ENCODE measurements at places on chromosomes 7 and 10.

DNA sequence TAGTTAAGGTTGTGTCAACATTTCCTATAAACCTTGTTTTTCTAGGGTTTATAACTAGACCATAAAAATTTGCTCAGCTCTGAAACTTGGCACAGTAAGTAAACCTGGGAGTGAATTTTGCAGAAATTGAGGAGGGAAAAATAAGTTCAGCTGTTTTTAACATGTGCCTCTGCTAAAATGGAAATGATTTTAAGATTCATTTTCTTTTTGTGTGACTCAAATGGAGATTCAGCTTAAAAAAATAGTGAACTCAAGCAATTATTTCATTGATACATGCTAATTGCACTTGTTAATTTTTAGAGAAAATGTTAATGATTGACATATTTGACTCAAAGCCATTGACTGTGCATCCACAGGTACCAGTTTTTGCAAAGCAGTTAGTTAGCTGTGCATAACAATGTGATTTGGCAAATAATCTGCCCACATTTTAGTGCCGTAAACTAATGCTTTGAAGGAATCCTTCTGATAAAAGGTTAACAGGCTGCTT lies 68.5 kb upstream of the ZNF438 start:
- no peak for DNase-seq

DNA sequence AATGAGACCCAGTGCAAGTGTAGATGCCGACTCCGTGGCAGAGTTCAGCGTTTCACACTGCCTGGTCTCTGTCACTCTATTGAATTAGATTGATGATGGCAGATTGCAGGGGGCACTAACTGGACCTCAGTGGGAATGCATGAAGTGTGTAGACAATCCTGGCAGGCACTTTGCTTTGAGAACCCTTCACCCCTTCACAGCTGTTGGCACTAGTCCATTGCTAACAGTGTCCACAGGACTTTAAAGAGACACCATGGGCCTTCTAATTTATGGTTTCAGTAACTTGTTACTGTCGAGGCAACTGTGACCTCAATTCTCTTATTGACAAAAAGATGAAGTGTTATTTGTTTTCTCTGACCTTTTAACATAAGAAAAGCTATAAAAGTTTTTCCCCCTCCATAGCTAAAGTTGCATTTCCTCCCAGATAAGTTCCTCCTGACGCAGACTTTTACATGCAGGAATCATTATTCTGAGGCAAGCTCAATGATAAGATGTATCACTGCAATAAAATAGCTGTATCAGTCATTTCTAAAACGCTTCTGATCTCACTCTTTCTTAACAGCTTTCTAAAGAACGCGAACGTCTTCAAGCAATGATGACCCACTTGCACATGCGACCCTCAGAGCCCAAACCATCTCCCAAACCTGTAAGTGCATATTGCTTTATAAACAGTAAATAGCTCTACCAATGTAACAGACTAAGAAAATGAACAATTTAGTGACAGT lies 238.9 kb downstream of the FOXP2 start:
- DNase-seq: no peak

GRCh38 chr7:76371396-76371795 lies 12.6 kb upstream of the YWHAG start:
- DNase-seq: no peak

- DNase-seq: no peak
Observed at GRCh38 chr10:72026278-72027111, 61.9 kb downstream of the SPOCK2 start.

GRCh38 chr10:619710-620109 lies 69.8 kb downstream of the DIP2C start:
- DNase-seq: no peak

GRCh38 chr10:112588225-112588990 lies 141.4 kb downstream of the VTI1A start:
- DNase-seq: no peak

- no peak for DNase-seq
Observed at GRCh38 chr7:78924581-78924980, 528.9 kb downstream of the MAGI2 start.

- no peak for DNase-seq
Observed at GRCh38 chr7:81491573-81491972, 278.3 kb downstream of the HGF start.

- no peak for DNase-seq
Observed at GRCh38 chr7:70785427-70785826, 346.5 kb upstream of the GALNT17 start.

- no peak for DNase-seq
Observed at GRCh38 chr7:69651101-69651590, 52.9 kb downstream of the AUTS2 start.

GRCh38 chr10:58632216-58632615 lies 119.5 kb downstream of the BICC1 start:
- no peak for DNase-seq

DNA sequence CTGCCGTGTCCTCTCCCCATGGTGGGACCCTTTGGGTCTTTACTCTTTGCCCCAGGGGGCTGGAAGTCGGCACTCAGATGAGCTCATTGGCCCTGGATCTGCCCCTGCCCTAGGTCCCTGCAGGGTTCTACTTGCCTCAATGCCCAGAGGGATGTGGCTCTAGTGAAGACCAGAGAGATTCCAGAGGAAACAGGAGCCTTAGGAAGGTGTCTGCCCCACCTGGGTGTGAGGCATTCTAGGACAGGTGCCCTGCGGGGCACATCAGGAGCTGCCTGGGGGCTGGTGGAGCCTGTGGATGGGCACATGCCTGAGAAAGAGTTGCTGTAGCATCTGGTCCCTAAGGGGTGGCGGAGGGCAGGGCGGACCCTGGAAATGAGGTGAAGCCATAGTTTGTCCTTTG lies 128.6 kb downstream of the ADCY1 start:
- DNase-seq: no peak

GRCh38 chr7:3151784-3152183 lies 108.1 kb upstream of the CARD11 start:
- DNase-seq: no peak

GRCh38 chr7:69256634-69257081 lies 341.6 kb upstream of the AUTS2 start:
- no peak for DNase-seq

DNA sequence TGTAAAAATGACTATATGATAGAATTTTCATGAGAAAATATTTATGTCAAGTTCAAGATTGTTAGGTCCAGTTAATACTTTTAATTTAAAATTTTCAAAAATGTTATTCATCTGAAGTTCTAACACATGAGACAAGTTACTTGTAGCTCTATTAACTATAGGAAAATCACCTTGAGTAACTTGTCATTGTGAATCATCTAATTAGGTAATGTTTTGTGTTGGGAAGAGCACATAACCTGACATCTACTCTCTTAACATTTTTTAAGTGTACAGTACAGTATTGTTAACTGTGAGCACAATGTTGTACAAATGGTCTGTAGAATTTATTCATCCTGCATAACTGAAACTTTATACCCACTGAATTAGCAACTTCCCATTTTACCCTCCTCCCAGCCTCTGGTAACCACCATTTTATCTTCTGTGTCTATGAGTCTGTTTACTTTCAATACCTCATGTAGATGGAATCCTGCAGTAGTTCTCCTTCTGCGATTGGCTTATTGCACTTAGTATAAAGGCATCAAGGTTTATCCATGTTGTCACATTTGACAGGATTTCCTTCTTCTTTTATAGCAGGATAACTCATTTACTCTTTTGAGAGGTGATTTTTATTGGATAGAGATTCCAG lies 54.6 kb downstream of the ARL4A start:
- no peak for DNase-seq

- no peak for DNase-seq
Observed at GRCh38 chr10:49056356-49056755, 59.0 kb downstream of the VSTM4 start.

- DNase-seq: no peak
Observed at GRCh38 chr7:131502810-131503508, 53.5 kb downstream of the PODXL start.

DNA sequence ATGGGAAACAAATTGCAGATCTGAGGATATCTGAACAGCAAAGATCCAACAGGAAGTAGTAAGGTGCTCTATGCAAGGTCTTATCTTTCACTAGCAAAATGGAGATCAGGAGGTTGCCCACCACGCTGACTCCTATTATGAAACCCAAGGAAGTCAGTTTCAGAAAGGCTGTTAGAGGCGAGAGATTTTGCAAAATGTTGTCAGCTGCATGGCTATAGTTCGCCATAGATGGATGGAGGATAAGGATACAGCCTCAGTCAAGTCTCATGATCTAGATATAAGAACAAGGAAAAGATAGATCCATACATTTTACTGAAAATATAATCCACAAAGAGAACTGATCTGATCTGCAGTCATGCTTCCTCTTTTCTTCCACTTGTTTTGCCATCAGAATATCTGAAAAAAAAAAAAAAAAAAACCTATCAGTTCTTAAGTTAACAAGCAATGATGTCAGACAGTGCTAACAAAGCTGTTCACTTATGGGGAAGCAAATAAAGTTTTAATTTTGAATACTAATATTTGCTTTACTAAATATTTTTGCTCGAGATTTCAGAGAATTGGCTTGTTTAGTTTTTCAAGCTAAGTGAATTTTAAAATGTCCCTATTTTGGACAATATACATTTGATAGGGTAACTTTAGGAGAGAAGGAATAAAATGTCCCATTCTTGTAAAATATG lies 2.0 kb downstream of the GPR85 start:
- DNase-seq: no peak

- no peak for DNase-seq
Observed at GRCh38 chr7:134723892-134724291, 55.5 kb upstream of the CALD1 start.

- DNase-seq: no peak
Observed at GRCh38 chr7:106372126-106372525, 87.3 kb upstream of the NAMPT start.

- DNase-seq: no peak
Observed at GRCh38 chr7:28411876-28412662, at the start of gene CREB5. Gene CREB5 (plus strand): TSS chr7:28412518. CDS start chr7:28412915, 397 bp downstream.

DNA sequence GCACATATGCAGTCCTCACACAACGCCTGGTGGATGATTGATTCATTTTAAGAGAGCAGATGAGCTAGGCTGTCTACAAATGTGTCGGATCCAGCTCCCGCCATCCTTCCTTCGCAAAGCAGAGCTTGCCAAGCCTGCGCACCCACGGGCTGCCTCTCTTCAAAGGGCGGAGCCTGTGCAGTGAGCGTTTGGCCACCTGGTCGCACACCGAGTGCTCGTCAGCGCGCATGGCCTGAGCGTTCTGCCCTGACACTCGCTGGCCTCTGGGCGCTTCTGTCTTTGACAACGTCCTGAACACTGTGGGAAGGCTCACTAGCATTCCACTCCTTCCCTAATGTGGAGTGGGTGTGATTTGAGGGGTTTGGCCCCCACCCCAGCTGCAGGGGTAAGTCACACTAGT lies 47.1 kb upstream of the TMEM72 start:
- no peak for DNase-seq

DNA sequence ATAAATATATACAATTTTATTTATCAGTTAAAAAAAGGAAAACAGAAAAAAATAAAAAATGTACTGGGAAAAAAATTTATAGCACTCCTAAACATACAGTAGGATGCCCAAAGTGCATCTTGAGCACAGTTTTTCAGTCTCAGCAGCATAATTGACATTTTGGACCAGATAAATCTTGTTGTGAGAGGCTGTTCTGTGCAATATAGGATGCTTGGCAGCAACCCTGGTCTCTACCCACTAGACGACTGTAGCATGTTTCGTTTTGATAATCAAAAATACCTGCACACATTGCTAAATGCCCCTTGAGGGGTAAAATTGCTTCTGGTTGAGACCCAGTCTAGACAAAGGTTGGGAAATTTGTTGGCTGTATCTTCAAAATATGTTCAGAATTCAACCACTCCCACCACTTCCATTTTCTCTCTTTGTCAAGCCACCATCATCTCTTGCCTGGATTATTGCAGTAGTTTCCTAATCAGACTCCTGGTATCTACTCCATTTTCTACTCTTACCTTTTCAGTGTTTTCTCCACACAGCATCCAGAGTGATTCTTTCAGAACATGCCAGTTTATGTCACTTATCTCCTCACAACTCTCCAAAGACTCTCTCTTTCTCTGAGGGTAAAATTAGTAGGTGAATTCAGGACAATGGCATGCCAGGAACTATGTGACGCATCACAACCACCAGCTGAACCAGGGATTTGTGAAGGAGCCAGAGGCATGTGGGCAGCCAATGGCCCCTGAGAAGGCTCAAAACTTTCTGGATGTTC lies 91.4 kb downstream of the GPR85 start:
- DNase-seq: no peak

DNA sequence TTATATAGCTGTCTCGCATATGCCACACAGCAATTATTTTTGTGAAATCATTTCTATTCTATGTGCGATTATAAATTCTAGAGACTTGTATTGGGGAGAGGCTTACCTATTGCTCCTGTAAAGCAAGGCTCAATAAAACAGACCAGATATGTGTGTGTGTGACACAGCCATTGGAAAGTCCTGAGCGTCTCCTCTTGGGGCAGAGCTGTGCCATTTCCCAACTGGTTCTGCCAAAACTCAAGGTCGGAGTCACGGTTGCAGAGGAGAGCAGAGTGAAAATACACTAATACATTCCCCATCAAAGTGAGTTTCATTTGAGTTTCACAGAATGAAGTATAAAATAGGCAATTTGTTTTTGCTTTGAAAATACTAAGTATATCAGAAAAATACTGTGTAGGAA lies 567.4 kb upstream of the FZD8 start:
- no peak for DNase-seq

- no peak for DNase-seq
Observed at GRCh38 chr10:8035641-8036470, 18.6 kb upstream of the GATA3 start.

- DNase-seq: no peak
Observed at GRCh38 chr7:43533801-43534479, 49.0 kb upstream of the STK17A start.

DNA sequence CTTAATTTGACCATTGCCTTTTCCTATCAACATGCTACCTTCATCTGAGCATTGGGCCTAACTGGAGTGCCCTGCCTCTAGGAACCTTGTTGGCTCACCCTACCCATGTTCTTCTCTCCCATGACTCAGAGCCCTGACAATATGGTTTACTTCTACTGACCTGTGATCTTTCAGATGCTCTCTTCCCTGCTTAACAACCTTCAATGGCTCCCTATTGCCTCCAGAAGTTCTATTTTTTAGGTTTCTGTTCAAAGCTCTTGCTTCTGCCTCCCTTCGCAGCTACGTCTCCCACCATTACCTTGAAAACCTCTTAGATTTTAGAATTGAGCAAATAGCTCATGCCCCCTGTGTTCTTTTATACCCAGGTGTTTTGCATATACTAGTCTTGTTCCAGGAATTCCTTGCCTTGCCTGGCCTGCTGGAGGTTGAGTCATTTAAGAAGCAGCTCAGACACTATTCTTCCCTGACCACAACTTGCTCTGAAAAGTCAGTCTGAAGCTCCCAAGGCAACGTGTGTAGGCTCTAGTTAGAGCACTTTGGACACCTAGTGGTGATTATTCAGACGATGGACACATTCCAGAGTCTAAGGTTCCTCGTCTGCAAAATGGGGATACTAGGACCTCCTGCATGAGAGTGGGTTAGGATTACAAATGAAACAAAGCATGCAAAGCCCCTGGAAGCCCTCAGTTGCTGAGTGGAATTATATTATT lies 64.4 kb upstream of the EMX2 start:
- no peak for DNase-seq
